ENCODE measurements at places on chromosomes 7 and 10.

DNA sequence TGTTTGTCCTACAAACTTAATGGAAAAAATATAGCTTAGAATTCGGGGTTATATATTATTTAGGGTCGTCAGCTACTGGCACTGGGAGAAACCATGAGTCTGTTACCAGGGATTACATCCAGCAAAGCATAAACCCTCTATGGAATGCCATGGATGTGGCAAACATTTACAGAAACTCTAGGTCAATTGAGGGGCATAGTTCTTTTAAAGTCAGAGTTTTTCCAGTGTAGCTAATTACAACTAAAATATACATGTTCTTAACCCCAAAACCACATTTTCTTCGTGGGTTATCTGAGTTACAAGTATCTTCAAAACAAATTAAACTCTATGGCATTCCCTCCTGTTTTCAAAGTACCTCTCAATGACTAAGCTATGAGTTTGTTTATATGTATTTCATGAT, 99.3 kb upstream of the THSD7A start:
- DNase-seq = no peak

DNA sequence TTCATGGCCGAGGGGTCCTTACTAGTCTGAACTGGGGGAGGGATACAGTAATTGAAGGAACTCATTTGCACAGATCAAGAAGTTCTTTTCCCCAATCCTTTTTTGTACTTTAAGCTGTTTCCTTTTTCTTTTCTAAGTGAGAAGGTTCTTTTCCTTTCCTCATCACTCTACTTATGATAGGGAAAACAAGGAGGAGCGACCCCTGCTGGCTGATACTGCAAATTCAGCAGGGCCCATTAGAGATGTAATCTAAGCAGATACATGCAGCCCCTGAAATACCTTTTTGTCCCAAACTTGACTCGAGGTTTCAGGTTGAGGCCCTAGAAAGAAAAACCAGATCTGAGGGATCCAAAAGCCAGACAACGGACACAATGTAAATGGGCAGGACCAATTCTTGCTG, 305.5 kb downstream of the DNAJB9 start:
- DNase-seq = no peak

- DNase-seq = no peak
Observed at GRCh38 chr7:633381-634018, 93.0 kb upstream of the DNAAF5 start.

GRCh38 chr7:5234852-5235831, 45.1 kb downstream of the WIPI2 start:
- DNase-seq = no peak

GRCh38 chr7:41655426-41655825, 47.5 kb downstream of the INHBA start:
- DNase-seq = no peak

- DNase-seq = no peak
Observed at GRCh38 chr7:78006063-78006755, 207.6 kb downstream of the PHTF2 start.

GRCh38 chr10:87500646-87501048, 4.0 kb upstream of the MINPP1 start:
- no peak for DNase-seq

- DNase-seq = no peak
Observed at GRCh38 chr7:91316426-91316825, 52.2 kb downstream of the FZD1 start.

- no peak for DNase-seq
Observed at GRCh38 chr10:129725011-129725410, 239.1 kb downstream of the EBF3 start.

DNA sequence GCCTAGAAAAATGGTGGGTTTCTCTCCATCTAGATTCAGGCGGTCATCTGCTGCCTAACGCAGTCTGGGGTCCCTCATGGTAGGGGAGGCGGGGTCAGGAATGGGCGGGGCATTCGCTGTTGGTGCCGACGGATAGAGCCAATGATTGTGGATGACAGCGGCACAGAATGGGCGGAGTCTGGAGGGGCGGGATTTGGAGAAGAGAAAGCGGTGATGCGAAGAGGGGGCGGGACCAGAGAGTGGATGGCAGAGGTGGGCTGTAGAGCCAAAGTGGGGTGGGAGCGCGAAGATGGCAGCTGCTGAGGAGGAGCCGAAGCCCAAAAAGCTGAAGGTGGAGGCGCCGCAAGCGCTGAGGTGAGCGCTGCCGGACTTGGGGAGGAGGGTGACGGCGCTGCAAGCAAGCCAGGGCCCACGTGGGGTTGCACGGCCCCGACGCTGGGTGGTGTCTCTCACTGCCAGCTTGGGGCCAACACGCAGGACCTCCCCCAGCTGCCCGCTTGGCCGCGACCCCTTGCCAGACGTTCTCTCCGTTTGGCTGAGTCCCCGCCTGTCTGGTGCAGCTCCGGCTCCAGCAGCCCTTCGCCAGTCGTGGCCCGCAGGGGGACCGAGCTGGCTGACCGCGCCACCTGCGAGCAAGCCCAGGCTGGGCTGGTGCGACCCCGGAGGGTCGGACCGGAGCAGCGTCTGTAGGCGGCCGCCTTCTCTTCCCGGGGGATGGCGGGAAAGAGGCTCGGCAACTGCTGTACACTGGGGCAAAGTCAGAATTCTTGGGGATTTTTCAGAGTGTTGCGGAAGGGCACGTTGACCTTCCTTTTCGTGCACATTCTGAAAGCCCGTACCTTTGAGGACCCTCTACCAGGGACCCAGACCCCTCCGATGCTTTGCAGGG, at the start of gene ADK:
TSS of gene ADK (plus strand) at position 232 of the 889 bp plus-strand sequence. CDS start at position 290, 58 bp downstream.
- DNase-seq = peak; percentile 100

All from stimulated activated CD8-positive, alpha-beta memory T cell treated with anti-CD3 and anti-CD28 coated beads, Interleukin-12 subunit alpha, Interleukin-12 subunit beta, amount 100 ng/mL, for 1 hour (primary cell).